Activated CD8-positive, alpha-beta memory T cell treated with anti-CD3 and anti-CD28 coated beads for 1 hour (primary cell): ENCODE measurements at places on chromosomes 2 and 18.

- DNase-seq, result no peak
Measured at GRCh38 chr2:415986-416610, 128.2 kb upstream of the ALKAL2 start.

DNA sequence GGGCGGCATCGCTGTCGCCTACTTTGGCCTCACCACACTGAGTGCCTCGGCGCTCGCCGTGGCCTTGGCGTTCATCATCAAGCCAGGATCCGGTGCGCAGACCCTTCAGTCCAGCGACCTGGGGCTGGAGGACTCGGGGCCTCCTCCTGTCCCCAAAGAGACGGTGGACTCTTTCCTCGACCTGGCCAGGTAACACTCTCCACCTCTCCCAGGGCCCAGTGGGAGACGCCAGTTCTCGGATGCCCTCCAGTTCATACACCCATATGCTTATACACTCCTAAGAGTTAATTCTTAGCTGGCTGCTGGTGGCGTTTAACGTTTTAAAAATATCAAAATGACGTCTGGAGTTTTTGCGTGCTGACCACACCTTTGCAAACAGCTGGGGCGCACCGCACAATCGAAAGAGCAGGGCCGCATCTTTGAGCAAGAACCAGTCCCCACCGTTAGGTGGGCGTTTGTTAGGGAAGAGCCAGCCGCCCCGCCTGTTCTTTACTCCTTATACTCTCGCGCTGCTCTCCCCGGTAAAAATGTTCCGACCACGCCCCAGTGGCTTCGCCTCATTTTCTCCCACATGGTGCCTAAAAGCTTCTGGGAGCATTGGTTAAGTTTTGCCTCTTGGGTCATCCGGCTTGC is 899 bp downstream of the SLC1A4 start:
- DNase-seq, result no peak

- no peak for DNase-seq
Measured at GRCh38 chr2:192159736-192160135, 35.0 kb downstream of the TMEFF2 start.

DNA sequence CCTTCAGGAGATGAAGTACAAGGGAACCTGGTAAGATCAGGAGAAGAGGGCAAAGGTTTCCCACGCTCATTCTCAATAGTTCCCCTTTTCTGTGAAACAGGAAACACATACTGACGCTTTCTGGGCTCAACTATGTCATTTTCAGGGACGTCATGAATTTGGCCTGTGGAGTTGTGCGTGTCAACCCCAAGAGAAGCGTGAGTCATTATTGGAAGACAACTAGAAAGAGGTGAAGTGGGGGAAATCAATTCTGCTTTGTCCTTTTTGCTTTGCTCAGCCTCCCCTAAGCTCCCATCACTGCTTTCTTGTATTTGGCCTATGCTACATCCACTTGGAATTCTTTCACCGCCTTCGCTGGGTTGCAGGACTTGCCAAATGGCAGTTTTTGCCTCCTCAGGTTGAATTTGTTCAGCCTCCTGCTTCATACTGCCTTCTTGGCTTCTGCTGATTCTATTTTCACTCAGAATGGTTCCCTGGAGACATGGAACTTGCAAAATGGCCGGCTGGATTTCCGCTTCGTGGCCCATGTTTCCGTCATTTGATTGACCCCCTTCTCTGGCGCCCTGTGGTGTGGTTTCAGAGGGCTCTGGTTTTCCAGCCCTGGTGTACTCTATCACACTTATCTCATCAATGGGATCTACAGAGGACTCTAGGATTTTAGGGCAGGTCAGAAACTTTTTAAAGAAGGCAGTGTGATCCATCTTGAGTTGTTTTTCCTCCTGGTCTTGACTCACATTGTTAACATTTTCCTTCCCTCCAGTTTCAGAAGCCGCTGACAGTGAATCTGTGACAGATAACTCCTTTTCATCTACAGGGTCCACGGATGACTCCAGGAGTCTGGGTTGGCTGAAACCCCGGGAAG is 93.3 kb downstream of the ALPK2 start:
- no peak for DNase-seq

- no peak for DNase-seq
Measured at GRCh38 chr2:146652311-146652710, 1192.5 kb upstream of the ACVR2A start.

DNA sequence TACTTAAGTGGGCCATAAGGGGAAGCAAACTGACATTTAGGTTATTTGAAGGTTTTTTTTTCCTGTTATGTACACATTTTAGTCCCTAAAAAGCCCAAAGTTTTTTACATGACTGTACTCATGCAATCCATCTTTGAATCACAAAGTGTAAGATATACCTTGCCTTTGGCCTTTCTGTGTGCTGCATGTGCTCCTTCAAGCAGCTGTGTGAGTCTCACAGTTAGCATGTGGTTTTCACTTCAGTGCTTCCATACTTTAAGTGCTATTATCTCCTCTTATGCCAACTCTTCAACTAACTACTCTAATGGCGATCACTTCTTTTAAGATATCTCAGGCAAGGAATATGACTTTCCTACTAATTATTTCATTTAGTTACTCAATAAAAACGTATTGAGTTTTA is 597.1 kb upstream of the ACVR2A start:
- DNase-seq, result no peak

GRCh38 chr18:32378705-32379104 is 92.0 kb downstream of the GAREM1 start:
- no peak for DNase-seq

GRCh38 chr2:48770181-48770580 is 14.7 kb upstream of the LHCGR start:
- DNase-seq, result no peak

- DNase-seq, result no peak
Measured at GRCh38 chr2:148515976-148516375, 128.6 kb upstream of the EPC2 start.

DNA sequence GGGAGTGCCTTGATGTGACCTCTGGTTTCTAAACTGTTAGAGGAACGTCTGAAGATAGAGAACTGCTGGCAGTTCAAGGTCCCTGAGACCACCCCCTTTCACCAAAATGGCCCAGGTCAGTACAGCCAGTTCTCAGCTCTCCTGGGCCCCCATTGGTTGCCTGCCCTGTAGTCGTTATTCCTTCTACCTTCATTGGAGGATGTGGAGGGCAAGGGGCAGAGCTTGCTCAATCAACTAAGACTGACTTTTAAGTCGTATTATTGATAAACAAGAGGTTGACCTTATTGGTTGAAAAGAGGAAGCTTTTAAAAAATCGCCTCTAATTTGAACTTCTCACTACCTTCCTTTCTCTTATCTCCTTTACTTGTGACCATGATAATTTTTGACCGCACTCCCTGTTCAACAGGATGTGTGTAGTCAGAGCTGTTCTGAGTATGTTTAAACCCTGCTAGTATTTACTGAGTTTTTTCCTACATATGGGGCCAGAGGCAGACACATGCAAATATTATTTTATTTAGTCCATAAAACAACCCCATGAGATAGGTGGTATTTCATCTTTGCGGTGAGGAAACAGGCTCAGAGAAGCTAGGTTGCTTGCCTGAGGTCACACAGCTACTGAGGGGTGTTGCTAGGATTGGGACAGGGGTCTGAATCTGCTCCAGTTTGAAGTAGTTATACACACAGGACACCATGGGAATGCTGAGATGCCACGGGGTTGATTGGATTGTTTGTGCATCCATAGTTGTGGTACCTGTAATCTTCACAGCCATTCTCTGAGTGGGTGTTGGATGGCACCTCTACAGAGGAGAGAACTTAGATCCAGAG is 65.9 kb downstream of the TMEM247 start:
- no peak for DNase-seq

DNA sequence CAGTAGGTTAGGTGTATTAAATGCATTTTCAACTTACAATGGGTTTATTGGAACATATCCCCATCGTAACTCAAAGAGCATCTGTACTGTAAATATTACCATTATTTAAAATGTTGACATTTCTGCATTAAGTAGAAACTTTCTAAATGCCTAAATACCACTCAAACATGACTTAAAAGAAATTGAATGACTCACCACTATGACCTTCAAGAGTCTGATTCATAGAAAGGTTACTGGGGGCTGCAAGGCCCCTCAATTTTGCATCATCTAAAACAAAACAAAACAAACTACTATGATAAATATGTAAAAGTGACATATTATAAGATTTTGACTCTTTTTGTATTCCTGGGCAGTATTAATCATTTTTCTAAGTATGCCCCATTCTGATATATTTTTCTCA is 7.6 kb downstream of the WDR35 start:
- DNase-seq, result no peak

- no peak for DNase-seq
Measured at GRCh38 chr18:49072524-49072934, 121.8 kb upstream of the SMAD7 start.

DNA sequence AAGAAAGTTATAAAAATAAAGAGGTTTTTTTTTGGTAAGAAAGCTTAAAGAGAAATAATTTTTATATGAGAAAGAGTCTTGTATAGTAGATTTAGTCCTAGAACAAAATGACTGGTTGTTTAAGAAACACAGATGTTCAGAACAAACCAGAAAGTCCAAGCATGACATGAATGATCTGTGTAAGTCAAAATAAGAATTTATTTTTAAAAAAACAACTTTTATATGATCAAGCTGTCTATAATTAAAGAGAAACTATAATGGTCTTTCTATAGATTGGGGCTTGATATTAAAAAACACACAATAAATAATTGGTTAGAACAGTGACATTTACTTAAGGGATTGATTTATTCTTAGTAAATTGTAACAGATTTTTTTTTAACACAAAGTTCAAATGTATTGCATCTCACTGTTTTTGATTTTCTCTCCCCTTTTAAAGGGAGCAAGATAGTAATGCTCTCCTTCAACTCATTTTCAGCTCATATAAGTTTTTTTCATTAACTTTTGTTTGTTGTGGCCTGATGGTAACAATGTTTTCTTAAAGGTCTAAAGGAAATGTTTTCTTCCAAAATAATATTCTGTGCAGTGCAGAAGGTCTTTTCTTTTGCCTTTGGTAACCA is 1256.8 kb downstream of the LRP1B start:
- no peak for DNase-seq

DNA sequence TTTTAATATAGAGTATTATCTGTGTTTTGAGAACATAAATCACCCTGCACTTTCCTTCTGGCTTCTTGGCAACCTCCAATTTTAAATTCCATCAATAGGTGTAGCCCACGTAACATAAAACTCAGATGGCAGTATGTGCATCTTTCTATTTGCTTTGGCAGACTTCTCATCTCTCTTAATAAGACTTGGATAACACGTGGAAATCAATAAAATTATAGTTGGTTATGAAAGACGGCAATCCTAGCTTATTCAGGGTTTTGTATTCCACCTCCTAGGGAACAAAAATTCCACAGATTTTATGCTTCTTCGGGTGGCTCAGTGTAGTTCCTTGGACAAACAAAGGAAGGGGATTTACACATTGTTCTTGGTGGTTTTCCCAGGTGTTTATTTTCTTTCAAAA is 299.3 kb downstream of the RND3 start:
- DNase-seq, result no peak

GRCh38 chr2:102788885-102789260 is 27.0 kb downstream of the TMEM182 start:
- DNase-seq, result no peak

DNA sequence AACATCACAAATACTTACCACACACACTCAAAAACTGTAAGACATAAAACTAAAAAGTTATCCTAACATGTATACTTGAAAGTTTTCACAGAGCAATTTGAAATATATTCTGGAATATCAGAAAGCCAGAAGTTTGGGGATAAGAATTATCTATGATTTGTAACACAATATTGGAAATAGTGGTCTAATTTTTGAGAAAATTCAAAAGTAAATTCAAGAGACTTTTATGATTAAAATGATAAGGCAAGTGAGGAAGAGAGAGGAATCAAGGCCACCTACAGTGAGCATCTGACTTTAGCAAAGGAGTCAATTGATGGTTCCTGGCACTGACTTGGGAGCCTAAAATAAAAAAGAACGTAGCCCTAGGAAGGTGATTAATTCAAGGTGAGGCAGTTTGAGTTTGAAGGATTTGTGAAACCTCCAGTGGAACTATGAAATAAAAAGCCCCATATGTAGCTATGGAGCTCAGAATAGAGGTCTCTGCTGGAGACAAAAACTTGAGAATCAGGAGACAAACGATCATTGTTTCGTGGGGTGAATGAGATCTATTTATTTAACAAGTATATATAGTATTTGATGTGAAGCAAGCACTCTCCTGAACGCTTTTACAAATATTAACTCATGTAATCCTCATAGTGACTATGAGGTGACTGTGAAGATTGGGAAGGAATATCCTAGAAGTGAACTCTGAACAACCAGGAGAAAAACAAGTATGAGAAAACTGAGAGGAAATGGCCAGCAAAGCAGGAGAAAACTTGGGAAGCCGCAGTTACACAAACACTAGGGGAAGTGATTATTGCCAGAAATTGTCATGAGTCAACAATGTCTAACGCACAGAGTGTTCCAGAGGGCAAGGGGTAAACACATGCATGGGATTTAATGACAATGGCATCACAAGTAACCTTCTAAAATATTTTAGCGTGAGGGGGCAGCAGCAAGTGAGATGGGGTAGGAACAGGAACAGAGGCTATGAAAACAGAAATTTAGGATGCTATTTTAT is 12.8 kb downstream of the TFPI start:
- no peak for DNase-seq

DNA sequence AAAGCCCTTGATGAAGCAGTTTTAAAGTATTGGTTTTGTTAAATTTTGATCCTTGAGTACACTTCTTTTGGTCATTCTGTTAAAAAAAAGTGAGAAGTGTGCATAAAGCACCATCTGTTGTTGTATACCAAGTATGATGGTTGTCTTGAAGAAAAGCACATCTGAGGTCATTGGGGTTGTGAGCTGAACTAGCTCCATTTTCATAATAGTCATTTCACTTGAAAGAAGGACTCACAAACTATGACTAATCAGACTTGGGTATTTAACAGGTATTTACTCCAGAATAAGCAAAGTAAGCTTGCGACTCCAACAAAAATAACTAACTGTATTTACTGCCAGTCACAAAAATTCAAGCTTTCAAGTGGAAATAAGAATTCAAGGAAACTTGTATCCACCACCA is 35.1 kb downstream of the CHN1 start:
- DNase-seq, result no peak

DNA sequence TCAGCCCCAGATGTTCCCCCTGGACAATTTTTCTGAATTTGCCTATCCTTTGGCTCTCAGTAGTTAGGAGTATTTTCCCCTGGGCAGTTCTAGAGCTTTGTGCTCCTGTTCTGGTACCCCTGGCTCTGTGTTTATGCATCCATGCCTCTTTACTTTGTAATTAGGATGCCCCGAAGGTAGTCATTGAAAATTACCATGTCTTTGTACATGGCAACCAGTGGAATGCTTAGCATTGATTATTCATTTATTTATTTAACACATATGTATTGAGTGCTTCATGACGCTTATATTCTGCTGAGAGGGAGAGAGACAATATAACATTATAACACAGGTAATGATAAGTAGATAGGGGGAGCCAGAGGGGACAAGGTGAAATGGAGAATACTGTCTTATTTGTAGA is 346.5 kb downstream of the PARD3B start:
- DNase-seq, result no peak

DNA sequence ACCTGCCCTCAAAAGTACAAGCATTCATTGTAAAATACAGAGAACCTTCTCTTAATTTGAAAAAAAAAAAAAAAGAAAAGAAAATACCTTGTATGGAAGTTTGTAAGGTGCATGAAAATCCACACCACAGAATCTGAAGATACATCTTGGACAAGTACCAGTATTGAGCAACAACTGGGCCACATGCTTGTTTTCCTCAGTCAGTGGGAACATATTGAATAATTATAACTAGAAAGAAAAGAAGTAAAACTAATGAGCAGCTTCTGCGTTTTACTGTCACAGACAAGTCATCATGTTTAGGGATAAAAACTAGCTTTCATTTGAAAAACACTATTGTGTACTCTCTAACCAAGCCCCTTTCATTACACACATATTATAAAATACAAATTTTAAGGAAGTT is 5.8 kb upstream of the PEX13 start:
- no peak for DNase-seq
